ENCODE measurements at places on chromosomes 3 and 15.

- DNase-seq, result no peak
Observed at GRCh38 chr3:40200692-40201316, 108.7 kb upstream of the EIF1B start.

- DNase-seq, result no peak
Observed at GRCh38 chr15:42156243-42156922, at the start of gene PLA2G4F. PLA2G4F (minus strand) TSS chr15:42156636; CDS start chr15:42156549, 87 bp downstream.

- DNase-seq, result no peak
Observed at GRCh38 chr3:114466251-114466650, 172.4 kb downstream of the TIGIT start.

- DNase-seq, result no peak
Observed at GRCh38 chr15:101359365-101359947, 64.4 kb upstream of the SNRPA1 start.

DNA sequence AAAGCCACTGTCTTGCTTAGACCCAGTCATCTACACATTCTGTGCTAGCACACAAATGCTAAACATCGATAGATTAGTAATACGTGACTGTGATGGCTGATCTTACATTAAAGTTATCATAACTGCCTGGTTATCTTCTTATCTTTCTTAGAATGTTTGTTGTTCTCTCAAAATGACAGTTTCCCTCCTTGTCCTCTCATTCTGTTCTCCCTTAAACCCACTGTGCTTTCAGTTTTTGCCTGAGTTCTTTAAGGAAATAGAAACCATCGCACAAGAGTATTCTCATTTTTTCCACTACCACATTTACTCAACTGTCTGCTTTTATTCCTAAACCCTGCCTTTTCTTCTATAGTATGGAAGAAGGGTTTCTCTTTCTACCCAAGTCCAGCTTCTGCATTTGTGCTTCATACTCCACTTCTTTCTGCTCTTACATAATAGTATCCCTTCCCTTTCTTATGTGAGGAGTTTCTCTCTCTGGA lies 17.1 kb downstream of the STX19 start:
- DNase-seq, result no peak
